Kidney (tissue), 22 donors: ENCODE measurements at places on chromosomes 3 and 15.

- DNase-seq, result no peak
These were observed 171.4 kb downstream of the ARRDC4 start for GRCh38 chr15:98131924-98132323.

DNA sequence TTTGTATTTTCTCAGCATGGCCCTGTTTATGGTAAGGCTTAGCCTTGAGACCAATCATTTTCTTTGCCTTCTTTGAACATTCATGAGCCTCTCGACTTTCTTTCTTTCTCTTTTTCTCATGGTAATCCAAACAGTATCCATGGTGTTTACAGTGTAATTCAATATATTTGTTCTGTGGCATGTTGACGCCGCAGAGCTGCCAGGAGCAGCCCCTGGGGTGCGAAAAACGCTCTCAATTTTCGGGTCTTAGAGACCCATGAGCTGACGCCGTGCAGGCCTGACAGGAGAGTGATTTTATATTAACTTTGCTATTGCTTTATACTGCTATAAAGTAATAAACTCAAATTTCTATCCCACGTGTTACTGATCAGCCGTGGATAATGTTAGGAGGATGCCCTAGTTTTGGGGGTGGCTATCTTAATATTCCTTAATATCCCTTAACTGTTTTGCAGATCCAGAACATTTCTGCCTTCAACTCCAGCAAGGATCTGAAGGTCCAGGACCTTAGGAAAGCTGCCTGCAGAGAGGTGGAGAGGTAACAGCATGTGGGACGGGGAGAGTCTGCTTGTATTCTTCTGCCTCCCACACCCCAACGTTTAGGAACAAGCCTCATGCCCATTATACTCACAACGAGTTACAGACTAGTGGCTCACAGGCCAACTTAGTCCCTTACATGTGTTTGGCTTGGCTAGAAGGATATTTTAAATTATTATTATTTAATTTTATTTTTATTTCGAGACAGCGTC is 29.3 kb upstream of the MYO1E start:
- no peak for DNase-seq

DNA sequence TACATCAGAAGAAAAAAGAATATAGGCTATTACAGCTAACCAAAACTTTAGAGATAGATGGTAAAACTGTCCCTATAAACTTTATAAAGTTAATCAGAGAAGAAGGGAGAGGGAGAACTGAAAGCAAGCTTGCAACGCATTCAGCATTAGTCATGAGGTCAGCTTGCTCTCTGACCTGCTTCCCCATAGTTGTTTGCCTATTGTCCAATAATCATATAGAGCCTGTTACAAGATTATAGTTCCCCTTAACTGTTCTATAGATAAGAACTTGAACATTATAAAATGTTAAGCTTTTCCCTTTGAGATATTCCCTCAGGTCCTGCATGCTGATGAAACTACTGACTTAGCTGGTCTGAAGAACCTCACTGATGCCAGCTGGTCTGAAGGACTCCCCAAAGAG is 74.5 kb downstream of the CPNE4 start:
- no peak for DNase-seq

DNA sequence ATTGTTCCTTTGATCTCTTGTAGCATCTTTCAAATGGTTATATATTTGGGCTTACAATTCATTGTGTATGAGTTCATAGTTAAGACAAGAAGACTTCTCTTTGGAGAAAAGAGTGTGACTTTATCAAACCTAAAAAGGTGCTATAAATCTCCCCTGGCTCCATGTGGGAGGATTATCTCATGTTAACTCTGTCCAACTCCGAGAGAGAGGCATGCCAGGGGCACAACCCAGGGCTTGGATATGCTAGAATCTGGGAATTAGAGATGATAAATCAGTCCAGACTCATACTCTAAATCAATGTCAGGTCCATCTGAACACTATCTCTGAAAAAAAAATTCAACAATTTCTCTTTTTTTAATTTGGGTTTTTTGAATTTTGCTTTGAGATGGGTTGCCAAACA is 462.8 kb downstream of the TUSC7 start:
- DNase-seq, result peak; percentile 14

DNA sequence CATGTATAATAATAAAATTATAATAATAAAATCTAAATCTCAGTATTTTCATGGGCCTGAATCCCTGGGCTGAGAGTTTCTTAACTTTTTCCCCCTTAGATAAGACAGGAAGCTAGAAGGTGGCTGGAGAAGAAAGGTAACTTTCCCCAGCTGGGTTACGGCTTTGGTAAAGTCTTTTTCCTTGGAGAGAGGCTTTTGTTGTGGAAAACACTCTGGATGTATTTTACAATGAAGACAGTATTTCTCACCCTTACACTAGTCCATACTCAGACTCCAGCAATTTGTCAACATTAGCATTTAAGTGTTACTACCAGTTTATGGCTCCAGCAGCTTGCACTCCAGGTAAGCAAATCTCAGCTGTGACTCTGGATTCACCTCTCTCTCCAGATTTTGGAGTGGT is 34.9 kb downstream of the APH1B start:
- DNase-seq, result no peak

- no peak for DNase-seq
These were observed 511.0 kb upstream of the ALCAM start for GRCh38 chr3:104855702-104856101.
